ENCODE measurements at places on chromosomes 4 and X. TPM values are rescaled to one million over a fixed set of nuclear protein-coding genes. Genes with fewer than 3 reads are reported as not detected.

DNA sequence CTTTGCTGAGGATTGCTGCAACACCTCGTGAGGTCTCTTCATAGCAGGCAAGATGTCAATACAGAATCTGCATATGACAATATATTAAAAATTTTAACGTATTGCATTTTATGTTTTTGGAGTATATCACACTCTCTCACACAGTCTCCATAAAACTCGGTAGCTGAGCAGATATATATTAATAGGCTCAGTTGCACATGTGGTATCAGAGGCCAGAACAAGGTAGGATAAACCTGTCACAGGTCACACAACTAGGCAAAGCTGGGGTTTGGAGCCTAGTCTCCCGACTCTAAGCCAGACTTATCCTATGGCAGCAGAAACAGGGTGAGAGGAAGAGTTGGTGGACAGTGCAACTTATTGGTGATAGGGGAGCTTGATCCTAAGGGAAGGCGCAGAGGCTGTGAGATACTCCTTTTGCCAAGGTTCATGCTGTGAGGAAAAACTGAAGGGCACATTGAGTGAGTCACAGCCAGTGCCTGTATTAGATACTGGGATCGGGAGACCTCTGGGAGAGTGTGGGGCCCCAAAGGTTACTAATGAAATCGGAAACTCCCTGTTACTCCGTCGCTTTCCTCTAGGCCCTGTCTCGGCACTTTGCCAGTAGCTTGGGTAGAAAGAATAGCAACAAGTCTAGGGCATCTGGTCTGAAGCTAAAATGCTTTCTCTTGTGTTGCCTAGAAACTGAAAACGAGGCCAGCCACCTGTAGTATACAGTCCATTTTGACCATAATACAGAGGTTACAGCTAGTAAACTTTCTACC, 195.7 kb downstream of the ARHGAP10 start:
- no peaks in the 10 kb centered on the region for H3K4me1 ChIP-seq
- no peak overlapping the region for H3K27ac ChIP-seq
- no peak overlapping the region for H3K4me3 ChIP-seq
- H3K36me3 ChIP-seq, result no peaks in the 10 kb centered on the region
- H3K27me3 ChIP-seq, result no peaks in the 10 kb centered on the region

PASD1 gene
- total RNA-seq, result not detected

- H3K27ac ChIP-seq, result no peak overlapping the region
- H3K36me3 ChIP-seq, result peaks cover 20% of the 10 kb centered on the region
- peaks cover 15% of the 10 kb centered on the region for H3K27me3 ChIP-seq
- no peak for DNase-seq
Observed at GRCh38 chrX:13763489-13763888, 28.9 kb downstream of the OFD1 start.

TLR8 gene
- total RNA-seq, result not detected

- H3K4me3 ChIP-seq, result no peak overlapping the region
- peaks cover 42% of the 10 kb centered on the region for H3K27me3 ChIP-seq
- H3K4me1 ChIP-seq, result no peaks in the 10 kb centered on the region
- no peaks in the 10 kb centered on the region for H3K36me3 ChIP-seq
- no peak overlapping the region for H3K27ac ChIP-seq
Observed at GRCh38 chrX:151789179-151789800, 54.7 kb downstream of the CNGA2 start.

- no peak for DNase-seq
- H3K27ac ChIP-seq, result no peak overlapping the region
- no peak overlapping the region for H3K4me3 ChIP-seq
- H3K36me3 ChIP-seq, result peaks cover 19% of the 10 kb centered on the region
Observed at GRCh38 chr4:102647117-102647516, 113.7 kb downstream of the MANBA start.

CASP3 gene
- 50.6 TPM for total RNA-seq

UCHL1 gene
- total RNA-seq, result 2.8 TPM

DNA sequence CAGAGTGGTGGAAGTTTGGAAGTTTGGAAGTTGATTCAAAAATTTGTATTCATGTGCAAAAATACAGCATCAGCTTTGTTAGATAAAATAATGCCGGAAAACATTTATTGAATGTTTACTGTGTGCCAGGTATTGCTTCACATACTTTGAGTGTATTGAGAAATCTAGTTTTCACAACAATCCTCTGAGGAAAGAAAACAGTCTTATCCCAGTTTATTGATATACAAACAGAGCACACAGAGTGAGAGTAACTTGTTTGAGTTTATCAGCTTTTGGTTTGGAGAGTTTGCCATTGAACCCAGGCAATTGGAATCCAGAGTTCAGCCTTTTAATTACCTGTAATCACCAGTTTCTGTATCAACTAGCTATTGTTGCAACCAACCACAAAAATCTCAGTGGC, 127.2 kb upstream of the RPS6KA3 start:
- H3K4me1 ChIP-seq, result peaks cover 4% of the 10 kb centered on the region
- no peaks in the 10 kb centered on the region for H3K36me3 ChIP-seq
- peaks cover 24% of the 10 kb centered on the region for H3K27me3 ChIP-seq
- H3K4me3 ChIP-seq, result no peak overlapping the region

DNA sequence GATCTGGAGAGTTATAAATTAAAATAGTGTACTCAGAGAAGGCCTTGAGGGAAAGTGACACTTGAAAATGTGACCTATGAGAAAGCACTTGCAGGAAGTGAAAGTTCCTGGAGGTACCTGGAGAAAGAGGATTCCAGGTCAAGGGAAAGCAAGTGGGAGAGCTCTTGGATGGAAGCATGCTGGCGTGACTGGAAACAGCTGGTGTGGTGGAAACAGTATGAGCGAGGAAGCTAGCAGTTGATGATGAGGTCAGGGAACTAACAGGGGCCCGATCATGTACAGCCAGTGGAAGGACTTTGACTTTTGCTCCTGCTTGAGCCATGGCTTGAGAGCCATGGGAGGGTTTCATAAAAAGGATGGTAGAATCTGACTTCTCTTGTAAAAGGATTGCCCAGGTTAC, 9.5 kb upstream of the CLCN5 start:
- H3K27me3 ChIP-seq, result peaks cover 13% of the 10 kb centered on the region
- H3K4me1 ChIP-seq, result peaks cover 10% of the 10 kb centered on the region
- no peak for DNase-seq

CENPVL2 gene
- total RNA-seq, result not detected

CORIN gene
- 0.25 TPM for total RNA-seq

AKAP4 gene
- total RNA-seq, result not detected

Measured in activated T-cell treated with anti-CD3 and anti-CD28 coated beads, Interleukin-2, amount 50 U/mL, for 72 hours (primary cell).